ENCODE measurements at places on chromosomes 6 and 20.

- DNase-seq, result no peak
Observed at GRCh38 chr20:62400021-62400420, 7.1 kb downstream of the CABLES2 start.

GRCh38 chr6:503610-504362 is 112.2 kb downstream of the IRF4 start:
- DNase-seq, result no peak

- no peak for DNase-seq
Observed at GRCh38 chr6:138923561-138923960, 64.5 kb downstream of the REPS1 start.

DNA sequence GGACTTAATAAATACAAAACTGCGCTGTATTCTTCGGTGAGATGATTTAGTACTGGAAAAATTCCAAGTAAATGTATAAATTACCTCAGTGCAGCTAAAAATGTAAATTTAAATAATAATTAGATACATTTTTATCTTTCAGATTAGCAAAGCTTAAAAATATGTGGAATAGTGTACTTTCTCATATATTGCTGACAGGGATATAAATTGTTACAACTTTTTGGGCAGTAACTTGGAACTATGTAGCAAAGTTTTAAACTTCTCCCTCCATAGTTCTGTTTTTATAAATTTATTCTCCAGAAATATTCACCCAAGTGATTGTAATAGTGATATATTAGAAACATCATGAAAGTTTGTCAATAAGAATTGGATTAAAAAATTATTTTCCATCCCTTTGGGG is 384.6 kb upstream of the CITED2 start:
- no peak for DNase-seq

DNA sequence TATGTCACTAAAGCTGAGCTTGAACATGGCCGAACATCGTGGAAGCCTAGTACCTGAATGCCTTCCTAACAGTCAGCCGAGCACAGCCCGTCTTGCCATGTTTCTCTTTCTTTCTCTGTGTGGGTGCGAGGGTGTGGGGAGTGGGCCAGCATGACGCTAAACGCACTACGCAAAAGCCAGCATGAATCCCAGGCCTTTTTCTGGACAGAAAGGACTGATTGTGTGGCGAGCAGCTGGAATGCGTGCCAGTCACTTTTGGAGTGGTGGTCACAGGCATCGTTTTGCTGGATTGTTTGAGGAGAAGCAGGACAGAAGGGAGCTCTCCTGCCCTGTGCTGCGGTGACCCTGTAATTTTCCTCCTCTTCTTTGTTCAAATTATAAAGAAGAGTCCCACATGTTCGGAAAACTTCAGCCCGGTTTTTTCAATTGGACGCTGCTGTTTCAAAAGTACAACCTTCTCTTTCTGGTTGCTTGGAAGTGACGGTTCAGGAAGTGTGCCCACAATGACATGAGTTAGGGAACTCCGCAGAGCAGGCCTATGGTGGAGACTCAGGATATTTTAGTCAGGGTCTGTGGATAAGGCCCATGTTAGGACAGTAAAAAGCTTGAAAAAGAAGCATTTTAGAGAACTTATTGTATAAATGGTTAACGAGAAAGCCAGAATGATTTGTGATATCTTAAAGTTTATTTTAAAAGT is 54.3 kb downstream of the PDE7B start:
- no peak for DNase-seq

DNA sequence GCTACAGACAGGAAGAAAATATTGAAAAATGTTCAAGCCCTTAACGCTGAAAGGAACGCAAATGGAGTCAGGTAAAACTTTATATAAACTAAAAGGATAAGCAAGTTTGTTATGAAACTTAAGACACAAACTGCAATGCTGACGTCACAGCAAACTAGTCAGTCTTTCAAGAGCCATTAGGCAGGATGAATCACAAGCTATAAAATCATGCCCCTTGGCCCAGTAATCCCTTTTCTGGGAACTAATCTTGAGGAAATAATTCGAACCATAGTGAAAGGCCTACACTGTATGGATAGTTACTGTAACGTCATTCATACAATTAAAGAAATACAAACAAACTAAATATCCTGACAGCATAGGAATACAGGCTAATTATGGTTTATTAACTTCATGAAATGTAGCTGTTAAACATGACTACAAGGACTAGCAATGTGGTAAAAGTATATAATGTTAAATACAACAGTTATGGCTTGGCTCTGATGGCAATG is 42.7 kb upstream of the HINT3 start:
- no peak for DNase-seq

- no peak for DNase-seq
Observed at GRCh38 chr6:118680452-118681095, 29.2 kb upstream of the CEP85L start.

GRCh38 chr20:57724610-57725405 is 15.0 kb upstream of the PMEPA1 start:
- DNase-seq, result no peak

DNA sequence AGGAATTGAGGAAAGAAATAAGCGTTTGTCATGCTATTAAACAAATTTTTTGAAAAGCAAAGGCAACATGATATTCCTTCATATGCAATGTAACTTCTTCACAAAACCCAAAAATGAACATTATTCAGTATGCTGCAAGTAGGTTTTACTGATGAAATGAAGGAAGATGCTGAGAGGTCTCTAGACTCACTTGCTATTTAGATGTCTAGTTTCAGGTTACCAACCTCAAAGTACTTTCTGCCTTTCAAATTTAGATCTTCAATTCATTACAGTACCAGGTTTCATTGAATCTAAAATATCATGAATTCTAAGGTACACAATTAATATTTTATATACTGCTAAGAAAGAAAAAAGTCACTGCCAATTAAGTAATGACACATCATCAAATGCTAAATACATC is 39.9 kb downstream of the MYO6 start:
- DNase-seq, result no peak

GRCh38 chr6:66396549-66396948 is 689.5 kb upstream of the EYS start:
- no peak for DNase-seq

GRCh38 chr20:641516-641875 is 11.5 kb downstream of the SRXN1 start:
- DNase-seq, result no peak

DNA sequence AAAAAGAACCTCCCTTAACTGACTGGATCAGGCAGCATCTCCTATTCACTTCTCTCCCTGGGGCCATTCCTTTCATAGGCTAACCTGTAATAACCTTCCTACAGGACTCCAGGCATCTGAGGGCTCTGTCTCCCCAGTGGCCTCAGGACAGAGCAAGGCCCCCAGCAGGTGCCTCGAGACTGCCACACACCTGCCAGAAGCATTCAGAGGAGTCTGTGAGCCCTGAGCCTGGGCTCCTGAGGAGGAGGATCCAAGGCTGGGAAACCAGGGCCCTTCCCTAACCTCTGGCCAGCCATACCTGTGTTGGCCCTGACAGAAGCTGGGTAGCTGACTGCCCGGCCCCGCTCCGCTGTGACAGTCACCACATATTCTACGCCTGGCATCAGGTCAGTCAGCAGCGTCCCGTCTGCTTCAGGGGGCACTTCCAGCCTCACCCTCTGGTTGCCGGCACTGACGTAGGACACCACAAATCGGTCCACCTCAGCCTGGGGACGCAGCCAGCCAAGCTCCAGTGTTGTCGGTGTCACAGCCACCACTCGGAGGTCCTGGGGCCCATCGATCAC is 20.6 kb downstream of the TNXB start:
- no peak for DNase-seq

DNA sequence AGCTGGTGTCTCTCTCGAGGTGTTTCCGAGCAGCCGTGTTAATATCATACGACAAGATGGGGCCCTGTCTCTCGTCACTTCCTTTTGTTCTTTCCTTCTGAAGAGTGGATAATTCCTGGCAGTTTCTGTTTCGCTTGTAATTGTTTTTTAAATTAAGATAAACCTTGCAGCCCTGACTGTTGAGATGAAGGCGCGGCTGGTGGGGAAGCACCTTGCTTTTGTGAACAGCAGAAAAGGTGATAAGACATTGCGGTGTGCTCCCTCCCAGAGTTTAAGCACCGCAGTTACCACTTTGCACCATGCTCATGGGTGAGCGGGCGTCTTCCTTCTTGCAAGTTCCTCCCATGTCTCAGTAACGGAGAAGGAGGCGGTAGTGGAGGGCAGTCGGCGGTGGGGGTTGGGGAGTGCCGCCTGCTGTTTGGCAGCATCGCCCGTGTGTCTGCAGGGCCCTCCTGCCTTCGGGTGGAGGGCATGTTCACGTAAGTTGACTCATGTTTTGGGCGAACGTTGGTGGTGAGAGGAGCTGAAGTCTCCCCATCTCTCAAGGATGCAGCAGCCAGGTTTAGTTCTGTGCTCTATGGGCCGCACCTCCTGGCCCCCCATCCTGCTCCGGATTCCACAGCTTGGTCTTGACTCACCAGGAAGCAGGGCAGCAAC is 345.9 kb downstream of the TAF4 start:
- DNase-seq, result peak; percentile 2

- DNase-seq, result no peak
Observed at GRCh38 chr6:161418463-161418945, 144.6 kb upstream of the AGPAT4 start.

DNA sequence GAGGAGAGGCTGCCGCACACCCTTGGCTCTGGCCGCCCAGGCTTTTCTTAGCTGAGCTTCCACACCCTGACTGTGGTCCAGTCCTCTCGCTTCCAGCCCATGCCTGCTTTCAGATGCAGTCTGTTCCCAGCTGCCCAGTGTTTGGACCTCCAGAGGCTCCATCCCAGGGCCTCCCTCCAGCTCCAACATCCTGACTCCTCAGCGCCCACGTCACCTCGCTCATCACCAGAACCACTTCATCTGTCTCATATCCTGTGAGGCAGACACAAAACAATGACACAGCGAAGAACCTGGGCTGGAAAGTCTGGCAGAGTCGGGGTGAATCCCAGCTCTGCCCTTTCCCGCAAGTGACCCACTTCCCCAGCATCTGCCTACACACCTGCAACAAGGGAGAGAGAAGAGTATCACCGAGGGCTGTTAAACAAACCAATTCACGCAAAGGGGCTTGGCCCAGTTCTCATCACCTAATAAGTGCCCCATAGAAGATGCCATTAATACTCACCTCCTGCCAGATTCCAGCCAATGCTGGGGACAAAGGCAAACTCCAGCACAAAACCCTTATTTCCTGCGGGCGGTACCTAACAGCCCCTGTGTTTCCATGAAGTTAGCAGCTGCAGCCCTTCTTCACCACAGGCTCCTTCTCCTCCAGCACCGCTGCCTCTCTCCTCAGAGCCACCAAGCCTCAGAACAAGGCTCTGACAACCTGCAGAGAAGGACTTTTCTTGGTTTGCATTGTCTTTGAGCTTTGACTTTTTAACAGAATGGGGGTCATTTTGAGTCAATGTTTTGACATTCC is 133.4 kb upstream of the CDH4 start:
- DNase-seq, result no peak

DNA sequence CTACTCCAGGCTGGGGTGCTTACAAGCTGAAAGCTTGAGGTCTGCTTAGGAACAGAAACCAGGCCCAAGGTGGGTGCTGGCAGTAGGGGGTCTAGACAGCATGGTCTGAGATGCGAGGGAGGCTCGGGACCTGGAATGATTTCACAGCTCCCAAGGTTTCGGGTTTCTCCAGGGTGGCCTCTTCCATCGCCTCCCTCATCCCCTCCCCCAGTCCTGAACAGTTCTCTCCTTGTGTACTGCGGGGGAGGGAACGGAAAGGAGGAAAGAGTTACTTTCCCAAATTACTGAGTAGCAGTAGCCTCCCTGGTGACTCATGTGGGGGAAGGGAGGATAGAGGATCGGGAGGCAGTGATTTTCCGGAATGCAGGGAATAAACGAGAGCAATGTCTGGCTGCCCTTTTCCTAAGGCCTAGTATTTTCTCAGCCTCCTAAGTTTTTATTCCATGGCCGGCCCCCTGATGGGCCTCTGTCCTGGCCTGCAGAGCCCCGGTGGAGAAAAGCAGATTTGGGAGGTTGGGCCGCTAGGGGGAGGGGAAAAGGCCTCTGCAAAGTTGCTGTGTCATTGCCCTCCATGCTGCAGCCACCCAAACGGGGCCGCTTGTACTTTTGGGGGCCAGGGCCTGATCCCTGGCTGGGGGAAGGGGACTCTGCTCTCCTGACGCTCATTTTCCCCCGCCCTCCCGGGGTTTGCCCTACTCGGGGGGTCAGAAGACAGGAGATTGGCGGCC is 1.5 kb downstream of the BRD2 start:
- peak; percentile 58 for DNase-seq

DNA sequence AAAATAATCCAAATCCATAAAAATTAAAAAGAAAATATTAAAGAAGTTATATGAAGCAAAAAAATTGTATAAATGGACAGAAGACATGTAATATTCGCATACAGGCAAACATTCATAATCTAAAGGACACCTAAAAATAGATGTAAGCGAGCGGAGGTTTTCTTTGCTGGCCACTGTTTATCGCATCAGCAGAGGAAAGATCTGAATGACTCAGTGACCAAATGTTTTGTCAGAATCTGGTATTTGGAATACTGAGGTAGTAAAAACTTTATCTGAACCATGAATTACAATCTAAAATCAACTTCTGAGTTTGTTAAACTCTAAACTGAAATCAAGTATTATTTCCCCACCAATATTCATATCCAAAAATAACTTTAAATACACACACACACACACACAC is 7.8 kb downstream of the TSPYL4 start:
- DNase-seq, result no peak

GRCh38 chr6:134984821-134985220 is 34.9 kb upstream of the ALDH8A1 start:
- no peak for DNase-seq

DNA sequence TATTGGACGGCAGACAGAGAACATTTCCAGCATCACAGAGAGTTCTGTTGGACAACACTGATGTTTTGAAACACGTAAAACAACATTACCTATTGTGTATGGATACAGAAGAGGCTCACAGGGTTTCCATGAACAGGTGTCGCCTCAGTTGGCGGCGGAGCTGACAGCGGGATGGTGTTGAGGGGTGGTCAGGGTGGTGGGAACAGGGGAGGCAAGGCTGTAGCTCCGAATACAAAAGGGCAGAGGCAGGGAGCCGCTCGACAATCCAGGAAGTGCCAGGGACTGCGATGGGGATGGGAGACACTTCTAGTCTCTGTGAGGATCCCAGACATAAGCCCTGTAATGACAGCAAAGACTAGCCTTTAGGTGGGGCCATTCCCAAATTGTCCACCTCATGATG is 14.5 kb upstream of the PI16 start:
- DNase-seq, result no peak

GRCh38 chr6:25874118-25874517 is at the start of gene SLC17A3:
SLC17A3 (minus strand) TSS chr6:25874243; CDS start chr6:25868387, 5,856 bp downstream.
- no peak for DNase-seq

GRCh38 chr6:34155471-34156300 is 9.8 kb upstream of the GRM4 start:
- DNase-seq, result no peak
